H9 (cell line): ENCODE measurements at places on chromosomes 5 and 9. TPM values are rescaled to one million over a fixed set of nuclear protein-coding genes. Genes with fewer than 3 reads are reported as not detected.

SLC1A1 gene
- 4.2 and 4.7 TPM in 2 replicates for total RNA-seq

RNF180 gene
- 2.5 and 2.9 TPM in 2 replicates for total RNA-seq

GRCh38 chr9:36126016-36126730 is 10.4 kb upstream of the GLIPR2 start:
- peaks cover 1% of the 10 kb centered on the region; the same call in 2 of the 3 replicates for H3K36me3 ChIP-seq
- no peaks in the 10 kb centered on the region for H3K4me1 ChIP-seq
- no peak overlapping the region for H3K4me3 ChIP-seq
- no peak for DNase-seq
- H3K27ac ChIP-seq, result no peak overlapping the region

GRCh38 chr9:111020594-111020993 is 17.7 kb downstream of the LPAR1 start:
- H3K27me3 ChIP-seq, result no peaks in the 10 kb centered on the region
- DNase-seq, result no peak
- peaks cover 3% of the 10 kb centered on the region; the same call in 1 of the 2 replicates for H3K36me3 ChIP-seq

BTNL3 gene
- total RNA-seq, result not detected in 2 replicates

HARS1 gene
- 70.2 and 76.3 TPM in 2 replicates for total RNA-seq

ABLIM3 gene
- 0.20 and 0.29 TPM in 2 replicates for total RNA-seq

GRCh38 chr9:137435980-137436760 is 5.0 kb downstream of the ENTPD8 start:
- no peak for DNase-seq
- H3K27ac ChIP-seq, result no peak overlapping the region
- H3K4me3 ChIP-seq, result no peak overlapping the region
- no peaks in the 10 kb centered on the region for H3K36me3 ChIP-seq
- no peaks in the 10 kb centered on the region for H3K4me1 ChIP-seq

IL31RA gene
- 0.11 TPM in 1 of 2 replicates, not detected in the other for total RNA-seq

GRCh38 chr5:153233933-153234332 is 256.5 kb upstream of the GRIA1 start:
- H3K27ac ChIP-seq, result no peak overlapping the region
- H3K36me3 ChIP-seq, result no peaks in the 10 kb centered on the region
- H3K27me3 ChIP-seq, result no peaks in the 10 kb centered on the region
- no peaks in the 10 kb centered on the region for H3K4me1 ChIP-seq

- DNase-seq, result no peak
- H3K27me3 ChIP-seq, result no peaks in the 10 kb centered on the region
- no peak overlapping the region for H3K4me3 ChIP-seq
- H3K36me3 ChIP-seq, result peaks cover 5% of the 10 kb centered on the region; the same call in 1 of the 2 replicates
- no peak overlapping the region for H3K27ac ChIP-seq
Observed at GRCh38 chr9:124743686-124744348, 27.3 kb downstream of the NR6A1 start.

AGXT2 gene
- not detected in 2 replicates for total RNA-seq

GRCh38 chr5:177427211-177427822 is 841 bp downstream of the GRK6 start:
- peaks cover 2% of the 10 kb centered on the region; the same call in 2 of the 3 replicates for H3K36me3 ChIP-seq
- DNase-seq, result no peak
- H3K4me1 ChIP-seq, result no peaks in the 10 kb centered on the region; the same call in 1 of the 2 replicates
- H3K27me3 ChIP-seq, result no peaks in the 10 kb centered on the region

- DNase-seq, result no peak
- no peak overlapping the region for H3K27ac ChIP-seq
Observed at GRCh38 chr9:121926351-121926801, 166.7 kb downstream of the TTLL11 start.

DNA sequence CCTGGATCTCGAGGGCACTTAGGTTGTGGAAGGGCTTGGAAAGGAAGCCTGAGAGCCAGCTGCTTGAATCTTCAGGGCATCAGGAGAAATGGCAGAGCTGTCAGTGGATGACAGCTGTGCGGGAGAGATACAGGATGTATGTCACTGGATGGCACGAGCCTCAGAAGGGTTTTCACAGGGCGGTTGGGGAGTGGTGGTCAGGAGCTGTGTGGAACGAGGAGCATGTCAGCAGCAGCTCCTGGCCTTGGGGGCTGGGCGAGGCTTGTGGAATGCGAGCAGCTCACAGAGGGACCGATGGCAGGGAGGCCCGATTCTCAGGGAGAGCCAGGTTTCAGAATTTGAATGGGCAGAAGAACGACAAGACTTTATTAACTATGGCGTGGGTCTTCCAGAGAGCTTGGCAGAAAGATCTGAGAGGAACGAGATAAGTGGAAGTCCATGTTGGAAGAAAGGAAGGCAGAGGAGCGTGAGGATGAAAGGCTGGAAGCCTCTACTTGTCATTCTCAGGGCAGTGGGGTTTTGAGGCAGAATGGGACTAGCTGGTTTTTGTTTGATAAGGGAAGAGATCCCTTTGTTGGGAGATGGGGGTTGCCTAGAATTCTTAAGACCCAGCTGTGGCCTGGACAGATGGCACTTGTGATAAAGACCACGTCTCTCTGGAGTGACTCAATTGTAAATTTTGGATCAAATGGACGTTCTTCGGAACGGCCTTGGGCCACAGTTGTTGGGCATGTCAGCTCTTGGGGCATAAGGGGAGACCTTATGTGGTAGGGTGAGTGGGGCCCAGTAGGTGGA is 60.3 kb downstream of the SNX30 start:
- no peak overlapping the region for H3K4me3 ChIP-seq
- no peak overlapping the region for H3K27ac ChIP-seq
- DNase-seq, result peak; percentile 42

HTR4 gene
- total RNA-seq, result not detected in 2 replicates

GRCh38 chr9:100485196-100485595 is 12.2 kb downstream of the TMEFF1 start:
- no peak overlapping the region for H3K27ac ChIP-seq
- H3K4me1 ChIP-seq, result peaks cover 4% of the 10 kb centered on the region
- H3K27me3 ChIP-seq, result no peaks in the 10 kb centered on the region
- DNase-seq, result no peak
- no peak overlapping the region for H3K4me3 ChIP-seq
- peaks cover 2% of the 10 kb centered on the region for H3K36me3 ChIP-seq
